ENCODE measurements at places on chromosomes 1 and 21.
A peak's percentile ranks its signal among the peaks of the same experiment; 100 is the strongest.

DNA sequence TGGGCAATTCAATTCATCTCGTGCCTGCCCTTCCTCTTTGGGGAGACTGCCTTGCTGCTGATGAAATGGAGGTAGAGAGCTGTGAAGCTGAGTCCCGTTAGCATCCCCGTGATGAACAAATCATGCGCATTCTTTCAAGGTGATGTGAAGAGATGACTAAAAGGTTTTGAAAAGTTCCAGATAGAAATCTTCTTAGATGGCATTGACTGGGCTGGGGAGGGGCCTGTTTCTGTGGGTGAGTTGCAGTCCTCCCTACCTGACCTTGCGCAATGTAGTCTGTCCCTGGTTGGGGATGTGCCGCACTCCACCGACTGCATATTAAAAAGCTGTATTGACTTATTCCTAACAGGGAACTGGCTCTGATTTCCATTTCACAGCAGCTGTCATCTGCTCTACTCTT, 49.6 kb downstream of the ST6GALNAC3 start:
- DNase-seq = no peak

DNA sequence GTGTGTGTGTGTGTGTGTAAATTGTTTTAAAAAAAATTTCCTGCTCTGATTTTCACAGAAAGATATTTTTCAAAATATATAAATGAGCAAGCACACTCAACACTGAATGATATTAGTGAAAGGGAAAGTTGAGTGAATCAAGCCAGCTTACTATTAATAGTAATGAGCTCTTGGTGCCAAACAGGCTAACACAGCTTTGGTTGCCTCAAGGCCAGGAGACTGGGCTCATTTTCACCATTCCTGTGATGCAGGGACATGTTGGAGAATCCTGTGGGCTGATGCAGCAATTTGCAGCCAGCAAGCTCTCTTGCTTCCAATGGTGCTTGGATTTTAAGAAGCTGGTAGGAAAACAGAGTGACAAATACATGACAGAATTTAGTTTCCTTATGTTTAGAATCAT, 30.2 kb downstream of the PLA2G4A start:
- DNase-seq = no peak

- DNase-seq = no peak
Measured at GRCh38 chr1:182651339-182651724, 33.1 kb downstream of the RGS8 start.

DNA sequence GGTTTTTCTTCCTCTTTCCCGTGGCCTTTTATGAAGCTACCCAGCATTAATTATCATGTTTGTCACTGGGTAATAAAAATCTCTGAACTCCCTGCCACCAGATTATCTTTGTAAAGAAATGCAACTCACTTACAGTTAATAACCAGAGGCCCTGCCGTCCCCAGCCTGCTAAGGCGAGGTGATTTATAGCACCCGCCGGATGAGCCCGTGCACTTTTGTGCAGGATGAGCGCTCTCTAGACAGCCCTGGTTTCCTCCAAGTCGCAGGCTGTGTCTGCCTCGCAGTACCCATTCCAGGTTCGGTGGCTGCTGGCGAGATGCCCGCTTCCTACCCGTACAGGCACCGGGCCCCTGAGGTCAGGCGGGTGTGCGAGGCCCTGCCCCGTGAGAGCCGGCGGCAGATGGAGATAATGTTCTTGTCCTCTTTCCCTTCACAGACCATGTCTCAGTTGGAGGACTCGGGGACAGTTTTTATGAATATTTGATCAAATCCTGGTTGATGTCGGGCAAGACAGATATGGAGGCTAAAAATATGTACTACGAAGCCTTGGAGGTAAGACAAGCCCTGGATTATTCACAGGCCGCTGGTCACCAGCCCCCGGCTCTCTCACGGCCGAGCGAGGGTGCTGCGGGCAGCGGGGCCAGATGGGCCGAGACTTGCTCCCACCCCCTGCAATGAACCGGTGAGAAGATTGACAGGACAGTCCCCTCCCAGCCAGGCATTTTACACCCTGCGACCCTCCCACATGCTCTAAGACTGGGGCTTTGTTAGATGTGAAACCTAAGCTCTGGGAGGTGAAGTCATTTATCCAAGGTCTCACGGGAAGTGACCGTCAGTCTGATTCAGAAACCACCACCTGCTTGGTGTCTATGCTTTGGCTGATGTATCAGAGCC, 28.5 kb upstream of the SELENON start:
- peak; percentile 50 for DNase-seq

- DNase-seq = peak; percentile 29
Measured at GRCh38 chr1:101567582-101568189, 330.9 kb downstream of the S1PR1 start.
